NCI-H446 treated with DMSO at 0.1 percent for 48 hours (cell line): ENCODE measurements at places on chromosomes 16 and 17.

DNA sequence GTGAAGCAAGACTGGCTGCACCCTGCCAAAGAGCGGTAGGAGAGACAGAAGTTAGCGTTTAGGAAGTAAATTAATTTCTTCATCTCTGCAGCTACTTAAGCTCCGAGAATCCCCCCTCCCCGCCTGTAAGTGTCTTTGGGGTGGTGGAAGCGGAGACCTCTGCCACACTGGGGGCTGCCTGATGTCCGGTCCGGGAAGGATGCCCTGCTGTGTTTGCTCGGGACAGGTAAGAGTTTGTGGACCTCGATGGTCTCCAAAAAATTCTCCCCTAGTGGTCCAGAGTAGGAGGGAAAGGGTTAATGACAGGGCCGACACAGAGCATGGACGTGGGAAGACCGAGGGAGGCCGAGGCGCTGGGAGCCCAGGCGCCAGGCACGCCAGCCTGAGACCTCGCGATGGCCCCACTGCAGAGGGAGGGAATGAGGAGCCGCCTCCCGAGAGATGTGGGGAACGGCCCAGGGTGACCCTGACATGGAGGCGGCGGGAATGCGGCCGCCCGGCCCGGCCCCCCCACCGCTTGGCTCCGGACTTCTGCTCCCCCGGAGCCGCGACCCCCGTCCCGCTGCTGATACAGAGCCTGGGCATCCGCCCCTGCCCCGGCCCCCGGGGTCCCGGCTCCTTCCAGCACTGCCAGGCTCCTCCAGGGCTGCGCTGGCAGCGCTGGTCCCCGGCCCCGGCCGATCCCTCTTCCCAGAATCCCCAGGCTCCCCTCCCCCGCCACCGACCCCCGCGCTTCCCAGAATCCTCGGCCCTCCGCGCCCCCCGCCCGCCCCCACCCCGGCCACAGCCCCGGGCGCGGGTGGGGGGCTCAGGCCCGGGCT lies 680 bp downstream of the ZNF629 start:
- no peak for DNase-seq

DNA sequence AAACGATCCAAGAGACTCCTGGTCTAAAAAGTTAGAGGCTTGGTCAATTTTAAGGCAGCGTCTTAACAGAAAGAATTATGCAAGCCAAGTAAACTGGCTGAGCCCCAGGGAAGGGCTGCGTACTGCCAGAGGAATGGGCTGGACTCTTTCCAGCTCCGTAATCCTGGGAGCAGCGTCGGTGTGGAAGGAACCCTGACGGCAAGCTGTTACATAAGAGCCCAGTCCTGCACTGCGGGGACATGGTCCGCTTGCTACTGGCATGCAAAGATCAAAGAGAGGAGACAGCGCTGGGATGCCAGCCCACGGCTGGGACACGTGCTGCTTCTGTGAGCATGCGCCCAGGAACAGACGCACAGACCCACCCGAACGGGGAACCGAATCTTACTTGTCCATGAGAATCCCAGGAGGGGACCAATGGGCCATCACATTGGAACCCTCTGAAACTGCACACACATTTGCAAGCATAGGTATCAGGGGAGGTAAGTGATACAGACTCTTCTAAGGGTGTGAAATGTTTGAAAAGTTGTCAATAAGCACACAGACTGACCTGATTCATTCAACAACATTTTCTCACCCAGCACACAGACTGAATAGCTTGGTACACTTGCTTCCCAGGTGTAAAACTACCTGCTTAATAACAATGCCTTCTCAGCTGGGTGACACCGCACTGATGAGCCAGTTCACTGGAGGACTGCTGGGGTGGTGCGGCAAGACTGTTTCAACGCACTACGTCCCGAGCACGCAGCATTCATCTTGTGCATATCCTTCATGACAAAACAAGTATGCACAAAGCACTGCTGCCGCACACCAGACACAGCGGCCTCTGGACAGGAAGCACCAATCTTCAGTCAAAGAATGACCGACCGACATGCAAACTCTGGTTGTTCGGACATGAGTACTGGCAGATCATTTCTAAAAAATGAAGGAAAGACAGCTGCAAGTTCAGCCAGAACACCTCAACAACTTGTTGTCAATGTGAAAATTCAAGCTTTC lies 94.9 kb downstream of the ANKRD11 start:
- DNase-seq: peak; percentile 77

DNA sequence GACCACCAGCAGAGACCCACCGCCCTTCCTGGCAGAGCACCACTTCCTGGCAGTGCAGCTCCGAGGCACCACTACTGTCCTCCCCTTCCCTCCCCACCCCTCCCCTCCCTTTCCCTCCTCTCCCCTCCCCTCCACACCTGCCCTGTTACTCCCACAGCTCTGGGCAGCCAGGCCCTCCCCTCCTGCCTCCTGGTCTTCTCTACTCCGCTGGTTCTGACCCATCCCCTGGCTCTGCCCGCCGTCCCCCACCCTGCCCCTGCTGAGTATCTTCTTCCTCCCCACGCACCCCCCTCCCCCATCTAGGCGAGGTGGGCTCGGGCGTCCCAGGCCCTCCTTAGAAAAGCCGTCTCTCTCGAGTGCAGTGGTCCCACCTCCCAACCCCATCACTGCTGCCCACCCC lies 77.7 kb downstream of the AMFR start:
- no peak for DNase-seq

- DNase-seq: no peak
Observed at GRCh38 chr16:67460168-67460567, 20.8 kb downstream of the ATP6V0D1 start.

DNA sequence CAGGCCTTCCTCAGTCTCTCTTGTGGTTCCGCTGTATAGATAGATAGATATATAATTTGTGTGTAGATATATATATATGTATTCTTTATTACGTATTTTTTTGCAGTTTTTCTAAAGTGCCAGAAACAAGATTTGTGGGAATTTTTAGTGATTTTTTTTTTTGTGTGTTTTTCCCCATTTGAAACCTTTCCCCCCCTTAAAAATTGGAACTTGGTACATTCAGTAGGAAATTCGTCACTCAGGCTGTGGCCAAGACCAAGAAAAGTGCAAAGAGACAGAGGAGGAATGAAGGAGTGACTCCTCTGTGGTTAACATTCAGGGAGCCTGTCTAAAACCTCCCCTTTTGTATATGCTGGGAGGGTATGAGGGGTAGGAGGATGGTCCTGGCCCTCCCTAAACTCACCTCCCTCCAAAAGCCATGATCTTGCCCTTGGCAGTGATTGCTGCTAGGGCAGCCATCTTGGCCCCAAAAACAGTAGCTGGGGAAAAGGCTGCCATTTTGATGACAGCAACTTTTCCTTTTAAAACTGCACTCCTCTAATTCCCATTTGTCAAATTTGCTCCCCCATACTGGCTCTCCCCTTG lies 15.2 kb downstream of the CHRNB1 start:
- no peak for DNase-seq

DNA sequence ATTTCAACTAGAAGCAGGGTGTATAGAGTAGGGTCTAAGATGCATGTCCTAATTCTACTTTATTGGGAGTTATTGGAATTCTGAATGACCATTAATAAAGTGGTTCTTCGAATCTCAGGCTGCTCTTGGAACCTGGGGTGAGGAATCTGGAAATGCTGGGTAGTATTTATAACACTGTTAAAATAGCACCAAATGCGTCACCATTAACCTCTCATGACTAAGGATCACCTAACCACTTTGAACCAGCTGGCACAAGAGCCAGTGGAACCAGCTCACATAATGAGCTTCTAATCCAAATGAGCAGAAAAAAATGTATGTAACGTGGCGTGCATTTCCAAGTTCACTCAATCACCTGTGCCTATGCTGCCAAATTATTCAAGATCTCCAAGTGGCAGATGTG lies 281.7 kb downstream of the GRIN2A start:
- DNase-seq: no peak

GRCh38 chr17:49597928-49598655 lies 22.4 kb downstream of the NXPH3 start:
- DNase-seq: no peak

GRCh38 chr16:21997697-21998480 lies 3.0 kb downstream of the PDZD9 start:
- DNase-seq: no peak

DNA sequence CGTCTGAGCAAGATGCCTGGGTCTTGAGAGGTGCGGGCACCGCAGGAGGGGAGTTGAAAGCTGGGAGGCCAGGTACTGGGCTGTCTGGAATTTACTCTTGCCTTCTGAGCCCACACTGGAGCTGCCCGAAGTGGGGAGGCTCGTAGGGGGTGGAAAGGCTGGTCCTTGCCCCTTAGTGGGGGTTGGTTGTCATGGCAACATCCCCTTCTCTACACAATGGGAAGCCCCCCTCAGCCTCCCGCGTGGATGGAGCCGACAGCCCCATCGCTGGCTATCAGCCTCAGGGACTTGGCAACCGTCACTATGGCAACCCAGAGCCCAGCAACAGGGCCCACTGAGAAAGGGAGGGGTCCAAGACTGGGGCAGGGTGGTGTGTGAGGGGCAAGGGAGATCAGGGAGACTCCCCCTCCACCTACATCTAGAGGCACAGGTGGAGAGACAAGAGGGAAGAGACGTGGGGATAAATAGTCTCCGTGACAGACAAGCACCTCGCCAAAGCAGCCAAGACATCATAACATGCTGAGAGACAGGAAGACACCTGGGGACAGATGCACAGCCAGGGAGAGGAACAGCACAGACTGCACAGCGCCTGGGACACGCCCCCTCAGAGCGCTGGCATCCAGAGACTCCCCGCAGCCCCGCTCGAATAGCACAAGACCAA lies 5.3 kb upstream of the DNAH2 start:
- DNase-seq: no peak

- no peak for DNase-seq
Observed at GRCh38 chr16:85655216-85656129, 33.3 kb downstream of the GINS2 start.

DNA sequence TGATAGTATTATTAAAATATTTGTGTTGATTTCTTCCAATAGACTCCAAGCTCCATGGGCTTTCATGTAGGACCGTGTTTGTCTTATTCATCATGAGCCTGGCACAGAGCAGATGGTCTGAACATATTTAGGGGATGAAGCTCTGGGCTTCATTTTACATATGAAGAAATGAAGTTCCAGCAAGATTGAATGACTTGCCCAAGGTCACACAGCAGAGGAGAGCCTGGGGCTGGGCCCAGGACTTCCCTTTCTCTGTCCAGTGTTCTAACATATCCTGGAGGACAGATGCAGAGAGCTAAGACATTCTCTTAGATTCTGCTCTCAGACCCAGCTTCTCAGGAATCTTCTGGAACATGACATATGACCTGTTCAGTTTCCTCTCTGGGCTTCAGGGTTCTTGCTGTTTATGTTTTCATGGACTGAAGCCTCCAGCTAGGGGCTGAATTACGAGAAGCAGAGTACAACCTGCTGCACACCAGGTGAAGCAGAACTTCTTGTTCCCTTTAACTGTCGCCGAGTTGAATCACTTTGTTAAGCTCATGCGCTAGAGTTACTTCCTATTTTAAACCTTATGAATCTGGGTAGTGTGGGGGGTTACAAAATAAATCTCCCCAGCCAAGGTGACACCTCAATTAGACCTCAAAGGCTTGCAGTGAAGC lies 53.6 kb downstream of the GPRC5B start:
- DNase-seq: no peak

DNA sequence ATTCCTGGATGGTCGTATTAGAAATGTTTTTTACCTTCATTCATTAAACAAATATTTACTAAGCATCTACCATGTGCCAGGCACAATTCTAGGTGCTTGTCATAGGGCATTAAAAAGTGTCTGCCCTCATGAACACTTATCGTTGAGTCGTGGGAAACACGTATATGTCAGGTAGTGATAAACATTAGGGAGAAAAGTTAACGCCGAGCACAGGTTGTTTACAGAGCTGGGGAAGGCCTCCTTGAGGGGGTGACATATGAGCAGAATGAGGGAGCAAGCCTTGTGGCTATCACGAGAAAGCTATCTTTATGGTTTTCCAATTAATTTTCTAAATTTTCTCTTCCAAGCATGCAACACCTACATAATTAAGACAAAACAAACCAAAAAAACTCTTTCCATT lies 985 bp upstream of the ZNF213 start:
- DNase-seq: no peak

DNA sequence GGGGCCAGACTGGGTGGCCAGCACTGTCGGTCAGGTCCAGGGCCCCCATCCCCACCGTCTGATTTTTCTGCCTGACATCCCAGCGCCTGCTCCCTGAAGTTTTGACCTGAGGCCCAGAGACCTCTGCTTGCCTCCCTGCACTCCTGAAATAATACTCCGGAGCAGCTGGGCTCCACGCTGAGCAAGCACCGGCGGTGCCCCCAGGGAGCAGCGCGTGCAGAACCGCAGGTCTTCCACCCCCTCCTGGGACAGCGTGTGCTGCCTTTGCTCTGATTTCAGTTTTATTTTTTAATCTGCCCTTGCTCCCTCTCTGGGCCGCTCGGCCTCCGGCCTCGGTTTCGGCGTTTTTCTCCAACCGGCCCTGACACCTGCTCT lies 132.4 kb upstream of the GSE1 start:
- no peak for DNase-seq

- no peak for DNase-seq
Observed at GRCh38 chr17:68057531-68057952, 22.0 kb downstream of the KPNA2 start.

DNA sequence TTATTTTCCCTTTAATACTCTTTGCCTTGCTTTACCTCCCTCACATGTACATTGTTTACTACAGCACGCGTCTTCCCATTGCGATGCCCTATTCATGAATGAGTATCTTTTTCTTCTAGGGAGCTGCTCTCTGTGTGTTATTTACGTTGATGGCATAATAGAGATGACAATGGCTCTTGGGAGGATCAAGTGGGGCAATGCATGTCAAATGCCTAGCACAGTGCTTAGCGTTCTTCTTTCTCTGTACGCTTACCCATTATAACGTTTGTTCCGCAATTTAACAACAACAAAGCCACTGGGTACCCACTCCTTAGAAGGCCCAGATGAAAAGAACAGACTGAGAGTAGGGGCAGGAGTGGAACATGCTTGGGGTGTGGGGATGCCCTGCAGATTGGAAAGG lies 271.6 kb upstream of the TNRC6C start:
- no peak for DNase-seq

GRCh38 chr16:81494888-81495287 lies 50.3 kb downstream of the CMIP start:
- DNase-seq: no peak

GRCh38 chr17:59832883-59833379 lies 59.8 kb downstream of the TUBD1 start:
- no peak for DNase-seq

- DNase-seq: no peak
Observed at GRCh38 chr17:79461041-79461440, 149.8 kb downstream of the RBFOX3 start.

DNA sequence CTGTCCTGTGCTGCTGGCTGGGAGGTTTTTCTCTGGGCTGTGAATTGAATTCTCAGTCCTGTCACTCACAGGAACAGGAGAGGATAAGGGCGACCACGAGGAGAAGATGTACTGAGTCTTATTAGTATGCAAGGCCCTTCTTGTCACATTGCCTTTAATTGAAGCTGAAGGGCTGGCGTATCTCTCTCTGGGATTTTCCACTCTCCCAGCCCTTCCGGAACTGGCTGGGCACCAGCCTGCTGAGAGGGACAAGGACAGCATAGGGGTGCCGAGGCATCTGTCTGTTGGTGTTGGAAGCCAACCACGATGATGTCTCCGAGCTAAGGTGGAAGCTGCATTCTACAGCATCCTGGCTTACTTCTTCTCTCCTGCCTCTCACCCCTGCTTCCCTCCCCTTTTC lies 33.2 kb downstream of the GPRC5B start:
- DNase-seq: no peak
